Cardiac septum (tissue), 1 donor: ENCODE measurements at places on chromosomes 2 and 18. TPM values are rescaled to one million over a fixed set of nuclear protein-coding genes. Genes with fewer than 3 reads are reported as not detected.

Gene TMEM163
- total RNA-seq: 0.38 TPM

Gene NPAS2
- 54.0 TPM for total RNA-seq

Gene SRD5A2
- not detected for total RNA-seq

Gene VAMP8
- 8.2 TPM for total RNA-seq

Gene PTPRM
- total RNA-seq: 132 TPM

Gene SLC38A11
- 0.51 TPM for total RNA-seq

Gene ADD2
- 1.6 TPM for total RNA-seq

Gene ATIC
- 36.8 TPM for total RNA-seq

Gene DAW1
- total RNA-seq: not detected

Gene CPLX4
- not detected for total RNA-seq

Gene ITGB1BP1
- total RNA-seq: 160 TPM

Gene IKZF2
- 5.6 TPM for total RNA-seq

Gene CCDC138
- total RNA-seq: 1.3 TPM

Gene GBX2
- not detected for total RNA-seq

GRCh38 chr2:132750606-132751005, 80.6 kb upstream of the LYPD1 start:
- no peak for DNase-seq

DNA sequence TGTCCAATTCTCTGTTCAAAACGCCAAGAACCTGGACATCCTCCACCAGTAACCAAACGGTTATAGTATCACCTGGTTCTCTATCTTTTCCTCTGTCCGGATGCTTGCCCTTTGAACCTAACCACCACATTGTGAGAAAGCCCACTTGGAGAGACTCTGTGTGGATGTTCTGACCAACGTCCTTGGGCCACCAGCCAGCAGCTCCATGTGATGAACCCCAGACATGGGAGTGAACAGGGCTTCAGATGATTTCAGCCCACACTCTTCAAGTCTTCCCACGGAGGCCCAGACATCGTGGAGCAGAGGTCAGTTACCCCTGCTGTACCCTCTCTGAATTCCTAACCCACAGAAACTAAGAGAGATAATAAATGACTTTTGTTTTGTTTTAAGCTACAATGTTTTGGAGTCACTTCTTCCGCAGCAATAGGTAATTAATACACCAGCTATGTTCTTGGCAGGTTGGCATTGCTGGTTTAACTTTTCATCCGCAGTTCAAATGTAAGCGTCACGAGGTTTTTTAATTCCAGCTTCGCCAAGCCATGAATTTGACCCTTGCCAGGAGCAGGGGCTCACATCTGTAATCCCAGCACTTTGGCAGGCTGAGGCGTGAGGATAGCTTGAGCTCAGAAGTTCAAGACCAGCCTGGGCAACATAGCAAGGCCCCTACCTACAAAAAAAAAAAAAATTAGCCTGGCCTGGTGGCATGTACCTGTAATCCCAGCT, 36.1 kb upstream of the ZNF532 start:
- DNase-seq: no peak

GRCh38 chr2:117674172-117674571, 140.3 kb upstream of the DDX18 start:
- DNase-seq: no peak

DNA sequence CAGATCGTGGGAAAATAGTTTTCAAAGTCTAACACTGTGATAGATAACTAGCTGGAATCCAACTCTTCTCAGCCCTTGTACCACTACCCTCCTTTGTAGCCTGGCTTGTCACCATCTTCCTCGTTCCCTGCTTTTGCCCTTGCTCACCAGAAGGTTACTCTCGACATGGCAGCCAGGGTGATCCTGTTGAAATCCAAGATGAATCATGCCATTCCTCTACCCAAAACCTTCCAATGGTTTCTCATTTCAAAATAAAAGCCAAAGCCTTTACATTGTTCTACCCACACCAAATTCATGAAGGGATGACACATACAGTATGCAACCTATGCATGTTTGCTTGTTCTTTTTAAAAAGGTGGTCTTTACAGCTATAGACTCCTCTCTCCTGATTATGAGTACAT, 45.7 kb downstream of the STAT4 start:
- DNase-seq: no peak

DNA sequence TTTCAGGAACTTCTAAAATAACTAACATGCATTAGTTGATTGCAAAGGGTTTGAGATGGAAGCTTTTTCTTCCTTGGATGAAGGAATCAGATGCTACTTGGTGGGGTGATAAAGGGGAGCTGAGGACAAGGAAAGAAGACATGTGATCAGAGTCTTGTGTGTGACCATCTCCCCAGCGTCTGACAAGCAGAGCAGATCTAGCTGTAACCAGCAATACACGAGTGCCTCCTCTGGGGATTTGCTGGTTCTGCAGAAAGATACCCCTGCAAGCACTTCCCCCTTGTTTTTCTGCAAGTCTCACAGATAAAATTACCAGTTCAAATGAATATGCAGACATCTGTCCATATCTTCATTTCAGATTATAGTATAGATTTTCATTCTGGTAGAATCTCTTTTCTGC, 2.7 kb downstream of the CDH7 start:
- DNase-seq: no peak

GRCh38 chr2:207091928-207092327, 73.8 kb downstream of the KLF7 start:
- no peak for DNase-seq

- no peak for DNase-seq
Observed at GRCh38 chr2:190547886-190548285, 13.4 kb upstream of the NEMP2 start.

GRCh38 chr2:56666777-56667176, 483.0 kb downstream of the CCDC85A start:
- DNase-seq: no peak

- no peak for DNase-seq
Observed at GRCh38 chr2:219470429-219470828, 28.3 kb upstream of the GMPPA start.

- DNase-seq: no peak
Observed at GRCh38 chr18:35096677-35097011, 55.4 kb downstream of the MAPRE2 start.

GRCh38 chr18:41113885-41114482, 841.0 kb upstream of the PIK3C3 start:
- no peak for DNase-seq

- DNase-seq: no peak
Observed at GRCh38 chr2:27885661-27886060, 4.5 kb downstream of the RBKS start.

DNA sequence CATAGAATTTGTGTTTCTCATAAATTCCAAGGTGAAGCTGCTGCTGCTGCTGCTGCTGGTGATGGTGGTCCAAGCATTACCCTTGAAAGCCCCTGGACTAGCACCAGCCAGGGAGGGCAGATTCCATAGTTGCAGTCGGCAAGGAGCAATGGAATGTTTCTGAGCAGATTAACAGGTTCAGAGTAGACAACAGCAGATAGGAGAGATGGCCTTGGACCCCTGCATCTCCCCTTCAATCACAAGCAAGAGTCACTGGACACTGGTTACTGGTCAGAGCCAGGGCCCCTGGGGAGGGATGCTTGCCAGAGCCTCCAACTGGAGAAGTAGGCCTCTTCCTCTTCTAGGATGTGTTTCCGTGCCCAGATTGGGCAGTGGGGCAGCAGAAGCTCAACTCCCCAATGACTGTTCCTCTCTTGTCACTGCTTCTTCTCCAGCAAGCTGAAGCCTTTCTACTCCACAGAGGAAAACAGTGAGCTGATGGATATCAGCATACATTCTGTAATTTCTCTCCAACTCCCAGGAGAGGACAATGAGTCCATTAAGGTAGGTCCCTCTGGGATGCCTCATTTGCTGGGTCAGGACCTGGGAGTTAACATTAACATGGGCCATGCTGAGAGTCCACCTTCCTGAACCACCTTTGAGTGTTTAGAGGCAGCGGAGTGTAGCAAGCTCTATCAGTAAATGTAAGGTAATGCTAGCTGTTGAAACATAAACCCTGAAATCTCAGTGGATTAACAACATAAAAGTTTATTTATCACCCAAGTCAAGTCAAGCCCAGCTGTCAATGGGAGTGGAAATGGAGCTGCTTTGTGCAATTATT, 35.3 kb downstream of the MROH2A start:
- DNase-seq: peak; percentile 68

DNA sequence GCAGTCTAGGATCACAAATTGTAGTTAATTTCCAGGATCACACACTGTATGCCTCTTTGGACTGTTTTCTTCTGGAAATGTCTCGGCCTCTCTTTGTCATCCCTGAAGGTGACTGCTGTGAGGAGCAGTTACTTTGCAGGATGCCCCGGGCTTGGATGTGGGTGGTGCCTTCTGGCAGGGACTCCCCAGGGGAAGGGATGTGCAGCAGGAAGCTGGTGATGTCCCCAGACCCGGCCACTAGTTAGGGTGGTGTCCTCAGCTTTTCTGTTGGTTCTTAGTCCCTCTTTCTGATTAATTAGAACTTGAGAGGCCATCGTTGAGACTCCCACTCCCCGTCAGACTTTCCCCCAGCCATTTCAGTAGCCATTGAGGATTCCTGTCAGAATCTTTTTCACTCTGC, 286.6 kb upstream of the HDAC4 start:
- DNase-seq: no peak

- no peak for DNase-seq
Observed at GRCh38 chr2:231287696-231288095, 89.3 kb downstream of the ARMC9 start.

- DNase-seq: no peak
Observed at GRCh38 chr2:239640210-239640609, 239.4 kb upstream of the HDAC4 start.

DNA sequence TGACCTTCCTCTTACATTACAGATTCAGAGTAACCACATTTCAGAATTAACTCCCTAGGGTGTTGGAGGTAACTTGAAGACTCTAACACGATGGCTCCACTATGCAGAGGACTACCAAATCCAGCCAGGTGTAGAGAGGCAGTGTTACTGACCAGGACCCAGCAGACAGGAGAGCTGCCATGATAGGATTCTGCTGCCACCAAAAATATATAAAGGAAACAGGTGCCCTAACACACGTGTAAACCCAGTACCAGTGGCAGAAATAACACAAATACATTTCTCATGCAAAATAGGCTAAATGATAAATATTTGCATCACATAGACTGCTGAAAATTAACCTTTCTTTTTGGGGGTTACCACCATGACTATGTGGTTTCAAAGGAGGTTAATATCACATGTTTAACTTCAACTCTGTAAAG, 7.0 kb downstream of the ZBTB14 start:
- no peak for DNase-seq

DNA sequence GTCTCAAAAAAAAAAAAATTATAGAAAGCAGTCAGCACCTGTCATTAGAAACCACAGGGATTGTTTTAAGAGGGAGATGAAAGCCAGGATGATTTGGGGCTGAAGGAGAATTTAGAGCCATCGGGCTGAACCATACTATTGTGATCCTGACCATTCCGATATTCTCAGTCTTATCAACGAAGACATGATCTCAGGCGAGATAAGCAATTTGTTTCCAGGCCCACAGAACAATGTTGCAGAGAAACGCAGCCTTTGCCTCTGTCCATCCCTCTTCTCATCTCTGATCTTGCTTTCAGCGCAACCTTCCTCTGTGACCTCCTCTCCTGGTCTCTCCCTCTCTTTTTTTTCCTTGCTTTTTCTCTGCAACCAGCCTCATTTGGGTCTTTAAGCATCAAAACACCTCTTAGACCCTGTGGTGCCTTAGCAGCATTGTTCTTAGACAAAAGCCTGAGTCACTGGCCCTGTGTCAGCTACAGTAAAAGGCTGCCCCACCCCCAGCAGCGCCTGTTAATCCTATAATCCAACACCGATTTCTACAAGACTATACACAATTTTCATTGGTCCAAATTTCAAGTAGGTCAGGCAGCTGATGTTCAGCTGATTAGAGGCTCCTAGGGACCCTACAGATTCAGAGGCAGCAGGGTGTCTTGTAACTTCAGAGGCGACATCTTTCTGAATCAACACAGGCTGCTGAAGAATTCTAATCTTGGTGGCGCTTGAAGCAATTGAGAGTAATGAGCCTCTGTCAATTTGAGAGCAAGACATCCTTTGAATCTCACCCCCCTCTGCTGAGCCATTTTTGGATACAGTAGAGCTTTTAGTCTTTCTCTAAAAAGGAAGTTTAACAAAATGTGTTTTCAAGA, 206.0 kb downstream of the NCK2 start:
- DNase-seq: no peak

- DNase-seq: no peak
Observed at GRCh38 chr2:64504774-64505720, 19.1 kb upstream of the AFTPH start.

DNA sequence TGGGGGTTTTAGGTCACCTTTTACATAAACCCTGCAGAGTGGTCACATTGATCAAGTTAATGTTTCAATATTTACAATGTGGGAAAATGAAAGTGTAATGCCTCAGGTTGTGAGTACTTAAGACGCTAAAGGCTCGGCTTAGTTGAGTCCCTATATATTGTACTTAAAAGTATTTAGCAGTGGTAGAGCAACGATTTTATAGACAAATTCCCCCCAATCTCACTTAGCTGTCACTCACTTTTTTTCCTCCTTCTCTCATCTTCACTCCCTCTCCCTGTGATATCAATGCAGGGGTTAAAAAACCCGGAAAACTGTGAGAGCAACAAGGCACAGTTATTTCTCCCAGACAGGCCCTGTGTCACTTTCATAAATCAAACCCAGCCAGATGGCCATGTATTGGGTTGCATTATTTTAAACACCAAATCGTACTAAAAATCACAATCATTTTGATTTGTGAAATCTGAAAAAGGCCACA, 5.4 kb downstream of the POU3F3 start:
- no peak for DNase-seq

GRCh38 chr2:215493376-215493775, 57.5 kb upstream of the FN1 start:
- DNase-seq: no peak

GRCh38 chr2:30270166-30270565, 38.8 kb downstream of the LBH start:
- peak; percentile 55 for DNase-seq

- DNase-seq: no peak
Observed at GRCh38 chr2:122512091-122512490, 756.6 kb downstream of the TSN start.

DNA sequence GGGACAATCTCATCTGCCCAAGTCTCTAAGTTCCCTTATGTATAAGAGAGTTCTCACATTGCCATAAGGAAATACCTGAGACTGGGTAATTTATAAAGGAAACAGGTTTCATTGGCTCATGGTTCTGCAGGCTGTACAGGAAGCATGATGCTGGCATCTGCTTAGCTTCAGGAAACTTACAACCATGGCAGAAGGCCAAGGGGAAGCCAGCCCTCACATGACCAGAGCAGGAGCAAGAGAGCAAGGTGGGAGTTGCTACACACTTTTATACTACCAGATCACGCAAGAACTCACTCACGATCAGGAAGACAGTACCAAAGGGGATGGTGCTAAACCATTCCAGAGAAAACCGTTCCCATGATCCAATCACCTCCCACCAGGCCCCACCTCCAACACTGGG, 73.9 kb downstream of the PRKRA start:
- DNase-seq: no peak

DNA sequence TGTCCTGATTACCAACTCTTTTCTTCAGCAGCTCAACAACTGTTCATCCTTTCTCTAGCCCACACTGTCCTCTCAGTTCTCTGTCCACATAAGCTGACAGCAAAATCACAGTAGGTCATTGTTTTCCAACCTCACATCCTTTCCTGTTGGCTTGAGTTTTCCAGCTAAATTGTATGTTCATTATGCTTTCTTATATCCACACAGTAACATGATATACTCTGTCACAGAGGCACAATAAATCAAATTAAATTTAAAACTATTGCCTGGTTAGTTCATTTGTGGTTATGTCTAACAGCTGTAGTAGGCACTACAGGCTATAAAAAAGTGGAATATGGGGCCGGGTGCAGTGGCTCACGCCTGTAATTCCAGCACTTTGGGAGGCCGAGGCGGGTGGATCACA, 179.9 kb downstream of the ETAA1 start:
- DNase-seq: no peak

GRCh38 chr2:168119515-168120141, 127.8 kb downstream of the STK39 start:
- no peak for DNase-seq
